Activated CD8-positive, alpha-beta memory T cell treated with anti-CD3 and anti-CD28 coated beads, Interleukin-2, amount 50 U/mL, for 48 hours (primary cell): ENCODE measurements at places on chromosomes 6 and 20.

GRCh38 chr6:71367756-71368155 is 79.1 kb downstream of the OGFRL1 start:
- DNase-seq, result no peak

DNA sequence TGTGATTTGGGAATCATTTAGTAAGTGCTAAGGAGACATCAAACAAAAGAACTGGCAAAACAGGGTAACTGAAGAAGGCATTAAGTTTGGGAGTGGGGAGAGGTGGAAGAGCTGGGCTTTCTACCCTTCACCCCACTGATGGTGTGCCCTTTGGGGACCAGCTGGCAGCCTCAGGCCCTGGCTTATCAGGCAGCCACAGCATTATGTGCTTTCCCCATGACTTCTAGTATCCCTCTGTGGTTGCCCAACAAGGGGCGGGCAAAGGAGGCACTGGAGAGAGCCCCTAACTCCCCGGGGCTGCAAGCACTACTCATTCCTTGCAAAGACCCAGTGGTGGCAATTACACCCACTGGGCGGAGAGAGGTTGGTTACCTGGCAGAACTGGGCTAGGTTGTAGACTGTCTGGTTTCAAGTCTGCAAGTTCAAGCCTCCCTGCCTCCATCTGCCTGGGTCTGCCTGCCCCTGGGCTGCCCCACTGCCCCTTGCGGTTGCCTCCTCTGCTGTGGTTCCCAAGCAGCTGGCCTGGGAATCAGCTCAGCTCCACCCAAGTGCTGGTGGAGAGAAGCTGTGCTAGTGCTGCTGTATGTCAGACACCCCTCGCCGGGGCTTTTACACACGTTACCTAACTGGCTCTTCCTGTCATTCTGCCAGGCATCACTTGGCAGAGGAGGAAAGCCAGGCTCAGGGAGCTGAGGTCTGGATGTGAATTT is 29.9 kb downstream of the KCNK5 start:
- no peak for DNase-seq

- no peak for DNase-seq
Observed at GRCh38 chr6:52362443-52363227, 684 bp downstream of the PAQR8 start.

DNA sequence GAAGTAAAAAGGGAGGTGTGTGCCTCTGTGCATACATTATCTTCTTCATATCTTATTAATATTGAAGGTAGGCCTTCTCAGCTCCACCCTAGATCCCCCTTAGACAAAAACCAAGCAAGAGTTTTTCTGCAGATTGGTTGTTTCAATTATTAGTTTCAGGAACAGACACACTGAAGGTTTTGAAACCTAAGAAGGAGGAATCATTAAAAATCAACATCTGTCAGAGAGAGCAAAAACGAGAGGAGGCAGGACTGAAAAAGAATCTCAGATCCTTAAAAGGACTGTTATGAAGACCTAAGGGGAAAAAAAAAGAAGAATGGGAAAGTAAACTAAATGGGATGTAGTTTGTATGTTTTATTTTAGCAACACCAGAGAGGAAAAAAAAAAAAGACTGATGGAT is 560.8 kb upstream of the JAG1 start:
- DNase-seq, result no peak

DNA sequence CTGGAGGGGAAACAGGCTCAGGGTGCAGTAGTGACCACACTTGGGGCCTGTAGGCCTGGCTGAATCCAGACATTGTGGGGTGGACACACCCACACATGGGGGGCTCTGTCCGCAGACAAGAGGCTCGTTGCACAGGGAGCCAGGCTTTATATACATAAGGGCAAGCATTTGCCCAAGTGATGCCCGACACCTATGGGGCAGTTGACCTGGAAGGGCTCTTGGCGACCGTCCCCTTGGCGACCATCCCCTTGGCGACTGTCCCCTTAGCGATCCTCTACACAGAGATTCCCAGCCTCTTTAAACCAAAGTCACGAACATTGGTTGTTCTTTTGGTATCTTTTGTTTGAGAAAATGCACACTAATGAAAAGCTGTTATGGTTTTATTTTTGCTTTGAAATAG is 2.7 kb downstream of the TOX2 start:
- DNase-seq, result no peak

DNA sequence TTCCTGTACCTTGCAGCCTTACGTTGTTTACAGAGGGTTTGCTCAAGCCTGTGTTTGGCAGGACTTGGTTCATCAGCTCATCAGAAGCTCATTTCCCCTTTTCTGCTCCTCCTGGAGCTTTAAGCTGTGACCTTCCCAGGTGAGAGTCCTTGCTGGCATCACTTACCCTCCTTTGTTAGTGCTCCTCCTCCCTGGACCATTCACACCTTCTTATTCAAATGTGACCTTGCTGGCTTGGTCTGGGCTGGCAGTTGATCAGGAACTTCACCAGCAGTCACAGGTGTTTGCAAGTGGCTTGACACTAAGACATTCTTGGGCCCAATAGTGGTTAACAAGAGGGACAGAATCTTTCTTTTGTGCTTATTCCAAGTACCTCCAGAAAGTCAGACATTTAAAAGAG is 148.8 kb downstream of the C6orf58 start:
- no peak for DNase-seq

DNA sequence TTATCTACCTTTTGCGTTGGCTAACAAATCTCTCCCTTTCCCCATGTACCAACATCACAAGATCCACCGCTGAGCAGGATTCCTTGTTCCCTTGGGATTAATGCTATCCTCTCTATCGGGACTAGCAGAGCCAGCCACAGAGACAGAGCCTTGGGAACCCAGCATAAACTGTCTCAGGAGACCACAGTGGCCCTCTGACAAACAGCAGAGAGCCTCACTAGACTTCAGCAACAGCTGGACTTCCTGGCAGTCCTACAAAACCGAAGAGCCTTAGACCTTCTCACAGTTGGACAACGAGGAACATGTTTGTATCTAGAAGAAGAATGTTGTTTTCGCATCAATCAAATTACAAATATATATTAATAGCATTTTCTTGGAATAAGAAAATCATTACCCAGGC is 39.6 kb upstream of the POU5F1 start:
- DNase-seq, result no peak

- no peak for DNase-seq
Observed at GRCh38 chr20:31473331-31474096, 1.4 kb downstream of the DEFB124 start.

GRCh38 chr6:163583558-163583957 is 169.0 kb downstream of the QKI start:
- no peak for DNase-seq

DNA sequence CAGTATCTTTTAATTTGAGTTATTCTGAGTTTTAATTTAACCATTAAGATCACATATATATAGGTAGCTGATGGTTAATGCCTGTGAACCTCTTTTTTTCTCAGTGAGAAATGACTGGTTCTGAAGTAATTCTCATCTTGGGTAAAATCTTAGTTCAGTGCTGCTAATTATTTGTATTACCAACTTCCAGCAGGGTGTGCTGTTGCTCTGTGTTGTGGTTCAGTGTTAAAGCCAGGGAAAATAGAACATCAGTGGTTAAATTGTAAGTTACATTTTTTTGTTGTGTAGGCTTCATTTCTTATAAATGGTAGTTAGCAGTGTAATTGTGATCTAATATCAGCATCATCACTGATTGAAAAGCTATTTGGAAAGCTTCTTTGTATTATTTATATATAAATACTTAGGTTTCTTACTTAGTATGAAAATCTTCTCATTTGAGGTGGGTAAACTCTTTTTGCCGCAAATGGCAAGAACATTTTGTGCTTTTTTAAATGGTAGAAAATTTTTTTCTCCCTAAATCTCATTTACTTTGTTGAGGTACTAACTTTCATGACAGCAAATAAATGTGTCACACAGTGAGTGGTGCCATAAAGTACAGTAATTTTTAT is 43.7 kb downstream of the CDC5L start:
- no peak for DNase-seq

DNA sequence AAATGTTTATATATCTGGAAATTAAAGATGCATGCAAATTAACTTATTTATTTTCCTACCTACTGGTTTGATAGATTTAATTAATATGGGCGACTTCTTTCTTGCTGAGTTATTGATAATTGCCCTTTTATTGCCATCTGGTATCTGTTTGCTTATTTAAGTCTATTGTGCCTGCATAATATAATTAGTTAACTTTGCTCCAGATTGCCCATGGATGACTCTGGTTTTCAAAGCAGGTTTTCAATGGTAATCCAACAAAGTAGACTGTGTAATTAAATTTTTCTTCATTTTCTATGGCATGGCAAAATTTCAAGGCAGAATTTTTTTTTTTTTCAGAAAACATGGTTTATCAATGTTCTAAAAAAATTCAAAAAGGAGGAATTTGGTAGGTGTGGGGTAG is 1092.0 kb downstream of the GRIK2 start:
- DNase-seq, result no peak

- DNase-seq, result no peak
Observed at GRCh38 chr6:153563001-153563400, 431.9 kb upstream of the RGS17 start.

DNA sequence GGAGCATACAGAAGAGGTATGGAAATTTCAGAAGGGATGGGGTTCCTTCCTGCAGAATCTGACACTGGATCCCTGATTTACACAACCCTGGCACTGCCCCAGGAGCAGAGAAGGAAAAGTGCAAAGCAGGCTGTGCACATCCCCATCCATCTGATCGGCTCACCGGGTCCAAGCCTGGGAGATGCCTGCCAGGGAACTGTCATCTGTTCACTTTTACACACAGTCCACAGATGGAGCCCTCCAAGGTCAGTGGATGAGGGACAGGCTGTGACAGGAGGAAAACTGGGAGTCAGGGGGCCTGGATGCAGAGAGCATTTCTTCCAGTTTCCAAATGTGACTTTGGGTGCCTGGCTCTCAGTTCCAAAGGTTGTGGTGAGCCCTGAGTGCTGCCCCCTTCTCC is 11.0 kb upstream of the SYNDIG1 start:
- no peak for DNase-seq

DNA sequence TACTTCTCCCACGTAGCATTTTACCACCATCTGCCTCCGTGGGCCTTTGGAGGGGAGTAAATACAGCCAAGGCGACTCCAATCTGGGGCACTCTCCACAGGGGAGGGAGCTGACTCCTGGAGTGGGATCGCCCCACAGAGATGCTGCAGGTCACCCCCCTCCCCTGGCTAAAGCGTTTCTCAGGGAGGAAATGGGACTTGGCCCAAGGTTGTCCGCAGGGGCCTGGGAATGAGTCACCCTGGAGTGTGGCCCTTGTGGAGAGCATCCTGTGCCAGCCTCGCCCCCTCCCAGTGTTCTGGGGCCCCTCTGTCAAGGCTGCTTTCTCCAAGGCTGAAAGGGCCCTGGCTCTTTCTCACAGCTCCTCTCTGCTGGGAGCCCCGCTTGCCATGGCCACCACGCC is 84.5 kb upstream of the QKI start:
- no peak for DNase-seq

DNA sequence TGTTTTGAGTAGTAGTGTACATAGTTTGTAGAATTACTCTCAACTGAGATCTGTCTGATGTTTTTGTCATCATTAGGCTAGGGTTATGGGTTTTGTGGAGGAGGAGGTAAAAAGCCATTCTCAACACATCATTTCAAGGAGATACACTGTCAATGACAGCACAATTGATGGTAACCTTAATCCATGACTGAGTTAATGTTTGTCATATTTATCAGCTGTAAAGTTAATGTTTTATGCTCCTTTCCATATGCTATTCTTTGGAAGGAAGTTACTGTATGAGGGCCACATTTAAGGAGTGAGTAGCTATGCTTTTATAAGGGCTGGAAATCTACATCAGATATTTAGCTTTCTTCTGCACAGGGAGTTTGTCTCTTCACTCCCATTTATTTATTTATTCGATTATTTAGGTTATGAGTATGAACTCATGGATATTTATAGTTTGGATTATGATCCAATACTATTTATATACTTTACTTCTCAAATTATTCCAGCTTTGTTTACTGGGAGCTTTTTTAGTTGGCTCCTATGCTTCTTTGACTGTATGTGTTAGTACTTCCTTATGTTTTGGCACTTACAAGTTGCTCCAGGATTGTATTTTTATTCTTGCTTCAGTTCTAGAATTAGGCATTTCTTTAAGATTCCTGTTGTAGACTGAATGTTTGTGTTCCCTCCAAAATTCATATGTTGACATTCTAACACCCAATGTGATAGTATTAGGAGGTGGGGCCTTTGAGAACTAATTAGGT is 156.6 kb upstream of the HCRTR2 start:
- no peak for DNase-seq

DNA sequence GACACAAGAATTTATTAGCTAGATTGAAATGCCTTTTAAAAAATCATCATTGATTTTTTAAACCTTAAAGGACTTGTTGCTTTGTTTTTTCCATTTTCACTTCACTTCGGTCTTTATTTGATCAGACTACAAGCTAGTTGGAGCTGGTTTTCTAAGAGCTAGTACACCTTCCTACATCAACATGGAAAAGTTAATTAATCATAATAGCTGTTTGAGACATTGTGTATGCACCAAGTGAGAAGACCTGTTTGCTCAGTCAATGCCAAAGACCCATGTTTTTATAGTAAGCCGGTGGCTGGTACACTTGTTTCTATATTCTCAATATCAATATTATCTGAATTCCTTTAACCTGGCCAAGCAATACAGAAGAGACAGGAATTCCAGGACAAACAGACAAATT is 310.2 kb upstream of the SGK1 start:
- no peak for DNase-seq

DNA sequence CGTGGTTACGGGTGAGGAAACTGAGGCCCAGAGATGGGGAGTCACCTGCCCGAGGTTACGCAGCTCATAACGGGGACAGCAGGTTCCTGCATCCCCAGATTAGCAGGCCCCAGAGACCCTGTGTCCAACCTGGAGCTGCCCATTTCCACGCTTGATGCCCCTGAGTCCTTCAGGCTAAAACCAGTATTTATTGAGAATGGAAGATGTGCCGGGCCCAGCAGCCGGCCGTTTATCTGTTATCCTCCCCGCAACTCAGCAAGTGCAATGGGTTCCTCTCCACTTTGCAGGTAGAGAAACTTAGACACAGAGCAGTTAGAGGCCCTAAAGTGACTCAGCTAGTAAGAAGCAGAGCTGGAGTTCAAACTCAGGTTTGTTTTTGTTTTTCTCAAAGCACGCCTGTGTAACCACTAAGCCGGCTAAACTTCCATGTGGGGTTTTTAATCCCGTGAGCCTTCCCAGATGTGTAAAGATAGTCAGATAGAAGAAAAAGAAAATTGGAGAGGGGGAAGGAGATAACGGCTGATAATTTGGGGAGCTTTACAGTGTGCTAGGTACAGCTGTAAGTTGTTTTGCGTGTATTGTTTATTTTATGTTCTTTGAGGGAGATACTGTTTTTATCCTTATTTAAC is 775 bp downstream of the PFDN4 start:
- DNase-seq, result no peak

DNA sequence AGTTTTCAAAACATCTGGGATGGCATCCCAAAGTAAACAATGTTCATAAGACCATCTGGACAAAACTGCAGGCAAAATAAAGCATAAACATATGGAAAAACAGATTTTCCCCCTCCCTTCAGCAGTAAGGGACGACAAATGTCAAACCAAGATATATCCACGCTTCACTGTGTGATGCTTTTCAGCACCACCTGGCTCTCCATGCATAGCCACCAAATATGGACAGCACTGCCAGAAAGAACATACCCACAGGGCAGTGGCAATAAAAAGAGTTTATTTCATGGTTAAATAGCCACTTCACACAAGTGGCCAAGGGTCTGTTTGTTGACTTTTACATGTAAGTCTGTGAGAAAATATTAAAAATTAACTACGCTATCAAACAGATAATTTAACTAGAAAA is 23.1 kb downstream of the USP45 start:
- DNase-seq, result no peak
